Astrocyte (in vitro differentiated cells and primary cell): ENCODE measurements at places on chromosomes 7 and 10. TPM values are rescaled to one million over a fixed set of nuclear protein-coding genes. Genes with fewer than 3 reads are reported as not detected.

GRCh38 chr7:40072268-40072667 is 62.2 kb downstream of the MPLKIP start:
- DNase-seq: no peak

DNA sequence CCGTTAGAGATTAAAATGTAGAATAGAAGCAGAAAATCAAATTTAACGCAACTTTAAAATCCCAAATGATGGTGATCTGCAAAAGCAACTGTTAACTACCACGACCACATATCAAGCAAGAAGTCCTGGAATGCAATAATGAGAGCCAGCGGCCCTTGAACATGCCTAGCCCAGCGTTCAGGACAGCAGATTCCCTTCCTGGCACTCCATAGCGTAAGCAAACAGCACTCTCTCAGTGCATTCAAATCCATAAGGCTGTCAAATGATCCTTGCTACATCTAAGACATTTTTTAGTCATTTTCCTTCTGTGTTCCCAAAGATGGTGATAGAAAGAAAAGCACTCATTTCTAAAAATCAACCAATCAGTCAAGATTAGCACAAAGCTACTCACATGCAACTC is 48.1 kb downstream of the CHST15 start:
- no peak for DNase-seq

- no peak for DNase-seq
Observed at GRCh38 chr7:127890726-127891125, 140.5 kb downstream of the LRRC4 start.

GRCh38 chr10:27225011-27225590 is 15.5 kb downstream of the ACBD5 start:
- DNase-seq: no peak

The CRPPA gene
- total RNA-seq: 3.6 and 3.9 TPM in 2 replicates

The CREB5 gene
- total RNA-seq: 23.7 and 25.4 TPM in 2 replicates
